Endothelial cell of umbilical vein (primary cell): ENCODE measurements at places on chromosomes 3 and 15.

GRCh38 chr15:78866803-78867202 lies 5.9 kb upstream of the MORF4L1 start:
- DNase-seq, result no peak

DNA sequence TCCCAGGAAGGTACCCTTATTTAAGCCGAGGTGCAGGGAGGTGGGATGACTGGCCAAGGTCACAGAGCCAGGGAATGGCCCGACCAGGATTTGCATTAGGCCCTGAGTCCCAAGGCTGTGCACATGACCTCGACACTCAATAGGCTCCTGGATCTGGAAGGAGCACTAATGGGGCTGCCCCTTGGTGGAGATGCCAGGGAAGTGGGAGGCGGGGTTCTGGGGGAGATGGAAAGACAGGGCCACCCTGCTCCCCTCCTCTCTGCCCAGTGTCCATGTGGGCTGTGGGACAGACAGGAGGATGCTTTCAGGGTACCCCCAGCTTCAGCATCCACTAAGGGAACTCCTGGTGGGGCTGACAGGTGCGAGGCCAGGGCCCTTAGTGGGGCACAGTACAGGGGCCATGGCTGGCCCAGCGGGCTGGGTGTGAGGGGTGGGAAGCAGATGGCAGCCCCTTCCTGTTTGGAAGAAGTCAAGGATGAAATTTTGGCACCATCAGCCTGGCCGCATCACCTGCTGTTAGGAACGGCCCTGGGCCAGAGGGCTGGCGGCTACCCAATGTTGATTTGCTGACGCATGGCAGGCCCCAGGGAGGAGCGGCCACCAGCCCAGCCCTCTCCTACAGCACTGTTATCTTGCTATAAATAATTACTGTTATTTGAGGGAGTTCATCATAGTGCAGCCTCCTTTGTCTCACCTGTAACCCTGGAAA lies 37.3 kb downstream of the ATP2B2 start:
- no peak for DNase-seq

DNA sequence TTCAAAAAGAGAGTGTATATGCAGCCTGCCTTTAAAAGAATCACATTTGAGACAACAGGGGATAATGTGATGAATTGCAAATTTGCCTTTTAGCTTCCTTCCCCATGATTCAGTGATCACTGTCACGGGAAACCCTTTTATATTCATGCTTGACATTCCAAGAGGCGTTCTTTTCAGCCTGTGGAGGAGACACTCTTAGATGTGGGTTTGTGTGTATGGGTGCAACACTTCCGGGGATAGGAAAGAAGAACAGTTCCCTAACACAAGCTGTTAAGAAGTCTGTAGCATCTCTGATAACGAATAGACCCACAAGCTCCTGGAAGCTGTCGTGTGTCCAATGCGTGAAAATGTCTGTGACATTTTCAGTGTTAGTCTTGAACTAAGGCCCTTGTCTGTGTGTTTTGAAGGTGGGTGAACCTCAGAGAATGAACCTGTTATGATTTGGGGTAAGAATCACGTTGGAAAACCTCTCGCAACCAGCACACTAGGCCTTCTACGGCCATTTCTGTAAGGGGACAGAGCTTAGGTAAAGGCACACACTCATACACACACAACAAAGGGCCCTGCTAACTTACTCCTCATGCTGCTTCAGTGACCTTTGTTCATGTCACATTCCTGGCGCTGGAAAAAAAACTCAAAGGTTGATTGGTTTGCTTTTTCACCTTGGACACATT lies 229.2 kb upstream of the ST8SIA2 start:
- no peak for DNase-seq

DNA sequence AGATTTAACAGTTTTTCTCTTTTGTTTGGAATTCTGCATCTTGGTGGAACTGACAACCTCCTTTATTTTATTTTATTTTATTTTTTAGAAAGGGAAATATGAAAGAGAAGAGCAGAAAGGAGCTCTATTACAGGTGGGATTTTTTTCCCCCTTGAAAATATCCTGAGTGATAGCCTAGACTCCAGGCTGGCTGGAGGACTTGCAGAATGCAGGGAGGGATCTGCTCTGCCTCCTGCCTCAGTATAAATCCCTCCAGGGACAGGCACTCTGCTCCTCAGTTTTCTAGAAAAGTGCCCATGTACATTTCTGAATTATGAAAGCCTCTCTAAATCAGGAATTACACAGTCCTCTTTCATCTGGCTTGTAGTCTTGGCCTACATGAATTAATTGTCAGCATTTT lies 173.7 kb downstream of the TMEM108 start:
- DNase-seq, result no peak

DNA sequence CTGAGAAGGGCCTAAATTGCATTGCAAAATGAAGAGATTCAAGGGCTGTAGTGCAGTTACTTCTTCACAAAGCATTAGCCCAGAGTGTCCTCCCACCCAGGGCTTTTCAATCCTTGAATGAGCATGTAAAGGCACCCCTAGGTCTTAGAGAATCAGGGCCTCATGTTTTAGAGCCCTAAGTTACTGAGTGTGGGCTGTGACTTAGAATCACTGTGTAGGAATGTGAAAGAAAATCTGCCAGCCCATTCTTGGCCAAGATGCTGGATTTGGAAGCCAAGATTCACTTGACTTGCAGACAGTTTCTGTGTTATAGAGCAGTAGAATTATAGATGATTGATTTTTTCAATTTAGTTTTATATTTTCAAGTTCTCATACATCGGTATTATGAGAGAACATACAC lies 153.2 kb downstream of the MYRIP start:
- peak; percentile 21 for DNase-seq

- DNase-seq, result peak; percentile 59
Observed at GRCh38 chr15:83207660-83208366, at the start of gene HDGFL3. TSS of gene HDGFL3 (minus strand) at chr15:83207823. CDS start at chr15:83207414, 409 bp downstream.

GRCh38 chr15:98062869-98063268 lies 102.4 kb downstream of the ARRDC4 start:
- DNase-seq, result no peak

GRCh38 chr3:195307711-195308110 lies 36.8 kb upstream of the XXYLT1 start:
- DNase-seq, result no peak

- no peak for DNase-seq
Observed at GRCh38 chr3:95120921-95121320, 1058.1 kb downstream of the NSUN3 start.

DNA sequence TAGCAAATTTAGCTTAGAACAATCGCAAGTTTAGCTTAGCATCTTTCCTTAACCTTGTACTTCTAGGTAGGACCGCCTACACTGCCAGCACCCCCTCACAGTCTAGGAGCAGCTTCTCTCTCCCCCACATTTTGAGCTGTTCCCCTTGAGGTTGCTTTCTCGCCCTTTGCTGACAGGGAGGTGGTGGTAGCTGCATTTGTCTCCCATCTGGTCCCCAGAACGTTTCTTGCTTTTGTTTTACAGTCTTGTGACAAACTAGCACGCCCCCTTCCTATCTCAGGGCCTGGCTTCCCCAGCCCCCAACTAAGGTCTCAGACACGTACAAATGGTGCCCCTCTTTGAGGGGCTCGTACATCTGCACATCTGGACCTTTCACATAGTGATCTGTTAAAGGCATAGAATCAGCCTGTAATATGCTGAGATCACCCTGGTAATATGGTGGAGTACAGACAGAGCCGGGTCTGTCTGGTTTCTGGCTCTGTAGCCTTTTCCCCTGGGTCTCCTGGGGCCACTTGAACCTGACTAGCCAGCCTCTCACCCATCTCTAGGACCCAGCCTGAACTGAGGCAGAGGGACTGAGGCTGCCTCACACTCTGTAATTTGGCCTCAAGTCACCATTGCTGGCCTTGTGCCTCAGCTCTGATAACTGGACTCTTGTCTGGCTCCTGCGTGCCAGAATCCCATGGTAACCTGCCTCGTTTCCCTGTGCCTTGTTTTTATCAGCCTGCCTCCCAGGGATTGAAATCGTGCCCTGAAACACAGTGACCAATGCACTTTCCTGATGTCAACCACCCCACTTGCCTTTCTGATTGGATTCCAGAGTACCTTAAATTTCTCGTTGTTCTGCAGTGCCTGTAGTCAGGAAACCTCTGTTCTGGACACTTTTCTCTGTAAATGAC lies 27.7 kb downstream of the CRTC3 start:
- DNase-seq, result peak; percentile 53

DNA sequence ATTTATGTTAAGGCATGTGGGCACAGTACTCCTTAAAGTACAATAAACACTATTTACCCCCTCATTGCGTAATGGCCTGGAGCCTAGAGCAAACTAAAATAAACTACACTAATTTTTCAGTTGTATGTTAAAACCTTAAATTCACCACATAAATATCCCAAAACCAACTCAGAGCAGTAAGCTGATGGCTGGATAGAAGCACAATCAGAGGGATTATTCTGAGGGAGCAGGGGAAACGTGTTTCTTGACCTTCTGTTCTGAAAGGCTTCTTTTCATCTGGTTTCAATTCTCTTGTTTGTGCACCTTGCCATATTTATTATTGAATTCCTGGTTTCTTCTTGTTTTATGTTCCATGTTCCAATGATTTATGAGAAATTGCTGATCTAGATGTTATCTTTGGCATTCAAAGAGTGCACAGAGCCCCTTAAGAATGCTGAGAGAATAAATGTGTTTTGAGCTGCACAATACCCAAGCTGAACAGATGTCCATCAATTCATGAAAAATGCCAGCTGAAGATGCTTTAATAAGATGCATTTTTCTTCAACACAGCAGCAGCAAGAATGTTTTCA lies 29.6 kb downstream of the RPL22L1 start:
- peak; percentile 89 for DNase-seq

DNA sequence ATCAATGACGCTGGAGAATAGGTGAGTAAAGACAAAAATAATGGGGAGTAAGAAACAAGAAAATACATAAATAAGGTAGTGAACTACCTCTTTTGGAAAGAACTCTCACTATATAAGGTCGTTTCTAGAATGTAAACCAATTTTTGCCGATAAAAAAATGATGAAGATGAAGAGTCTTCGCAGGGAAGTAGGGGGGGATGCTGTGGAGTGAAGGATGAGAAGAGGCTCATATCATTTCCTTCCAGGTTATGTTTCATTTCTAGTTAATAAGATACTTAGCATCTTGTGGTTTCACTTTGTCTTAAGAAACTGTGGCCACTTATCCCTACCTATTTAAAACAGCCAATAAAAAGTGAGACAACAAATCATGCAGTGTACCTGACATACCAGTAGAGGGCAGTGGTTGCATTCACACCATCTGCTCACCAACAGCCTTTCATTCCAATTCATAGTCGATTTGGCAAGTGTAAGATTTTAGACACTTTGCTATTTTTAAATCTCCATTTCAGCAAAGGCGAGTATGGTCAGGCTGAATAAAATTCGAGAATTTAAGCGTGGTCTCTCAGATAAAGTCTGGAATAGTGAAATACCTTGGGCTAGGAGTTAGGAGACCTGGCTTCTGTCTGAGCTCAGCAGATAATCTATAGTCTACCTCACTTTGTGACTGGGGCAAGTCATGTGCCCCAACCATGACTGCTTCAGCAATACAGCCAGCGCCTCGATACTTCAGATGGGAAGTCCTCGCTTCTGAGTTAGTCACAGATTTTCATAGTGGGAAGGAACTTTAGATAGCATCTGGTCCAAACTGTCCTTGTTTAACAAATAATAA lies 28.9 kb upstream of the ICE2 start:
- peak; percentile 80 for DNase-seq

GRCh38 chr3:114953800-114954199 lies 193.3 kb downstream of the ZBTB20 start:
- no peak for DNase-seq

- no peak for DNase-seq
Observed at GRCh38 chr3:133042778-133043177, 4.6 kb downstream of the TMEM108 start.

GRCh38 chr15:65916041-65916663 lies 46.9 kb downstream of the RAB11A start:
- no peak for DNase-seq
